Activated CD8-positive, alpha-beta memory T cell treated with anti-CD3 and anti-CD28 coated beads for 36 hours (primary cell): ENCODE measurements at places on chromosomes 4 and X. TPM values are rescaled to one million over a fixed set of nuclear protein-coding genes. Genes with fewer than 3 reads are reported as not detected.

The BEX1 gene
- total RNA-seq: 0.44 TPM

The KCND1 gene
- total RNA-seq: 1.1 TPM

The VCX3A gene
- not detected for total RNA-seq

The F8A3 gene
- total RNA-seq: 10.4 TPM

The IL13RA2 gene
- not detected for total RNA-seq

The AP1AR gene
- 24.5 TPM for total RNA-seq

The CYP4V2 gene
- total RNA-seq: 7.3 TPM

The SSX3 gene
- total RNA-seq: not detected

The CT47B1 gene
- not detected for total RNA-seq

The RPS6KA6 gene
- total RNA-seq: 0.38 TPM

The GAGE12E gene
- not detected for total RNA-seq

The PRRG1 gene
- total RNA-seq: not detected

The STK32B gene
- total RNA-seq: not detected

The UBA6 gene
- total RNA-seq: 87.0 TPM

The STBD1 gene
- 0.21 TPM for total RNA-seq

The AIFM1 gene
- total RNA-seq: 58.9 TPM

The NWD2 gene
- not detected for total RNA-seq

The LINC00632 gene
- not detected for total RNA-seq

The RHOXF1 gene
- not detected for total RNA-seq

The PCDH7 gene
- not detected for total RNA-seq

The USP17L27 gene
- total RNA-seq: not detected

The XAGE1A gene
- not detected for total RNA-seq

The PDE6B gene
- 8.7 TPM for total RNA-seq

The STS gene
- total RNA-seq: 1.9 TPM

The CFAP47 gene
- not detected for total RNA-seq
